Hepatocyte (in vitro differentiated cells): ENCODE measurements at places on chromosomes 6 and 20.

DNA sequence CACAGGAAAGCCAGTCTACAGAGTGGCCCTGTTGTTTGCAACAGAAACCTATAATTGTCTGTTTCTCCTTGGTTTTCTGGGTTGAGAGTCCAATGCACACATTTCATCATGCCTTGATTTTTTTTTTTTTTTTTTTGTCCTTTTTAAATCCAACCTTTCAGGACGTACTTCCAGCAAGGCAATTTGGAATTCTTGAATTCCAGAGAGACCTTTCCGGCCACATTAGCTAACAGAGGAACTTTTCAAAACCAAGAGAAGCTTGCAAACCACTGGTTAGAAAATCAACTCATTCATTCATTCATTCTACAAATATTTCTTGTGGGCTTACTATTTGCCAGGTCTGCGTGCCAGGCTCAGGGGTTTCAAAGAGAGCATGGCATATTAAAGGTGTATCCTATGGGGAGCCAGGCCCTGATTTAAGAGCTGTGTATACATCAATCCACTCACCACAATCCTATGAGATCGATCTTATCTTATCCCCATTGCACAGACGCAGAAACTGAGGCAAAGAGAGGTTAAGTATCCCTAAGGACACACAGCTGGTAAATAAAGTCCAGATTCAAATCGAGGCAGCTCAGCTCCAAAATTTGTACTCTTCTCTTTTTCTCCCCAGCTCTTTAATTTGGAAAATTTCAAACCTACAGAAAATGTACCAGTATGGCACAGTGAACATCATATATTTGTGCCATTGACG is 43.0 kb downstream of the EYA2 start:
- DNase-seq = no peak

GRCh38 chr20:3980260-3981131 is 34.9 kb downstream of the RNF24 start:
- peak; percentile 11 for DNase-seq

DNA sequence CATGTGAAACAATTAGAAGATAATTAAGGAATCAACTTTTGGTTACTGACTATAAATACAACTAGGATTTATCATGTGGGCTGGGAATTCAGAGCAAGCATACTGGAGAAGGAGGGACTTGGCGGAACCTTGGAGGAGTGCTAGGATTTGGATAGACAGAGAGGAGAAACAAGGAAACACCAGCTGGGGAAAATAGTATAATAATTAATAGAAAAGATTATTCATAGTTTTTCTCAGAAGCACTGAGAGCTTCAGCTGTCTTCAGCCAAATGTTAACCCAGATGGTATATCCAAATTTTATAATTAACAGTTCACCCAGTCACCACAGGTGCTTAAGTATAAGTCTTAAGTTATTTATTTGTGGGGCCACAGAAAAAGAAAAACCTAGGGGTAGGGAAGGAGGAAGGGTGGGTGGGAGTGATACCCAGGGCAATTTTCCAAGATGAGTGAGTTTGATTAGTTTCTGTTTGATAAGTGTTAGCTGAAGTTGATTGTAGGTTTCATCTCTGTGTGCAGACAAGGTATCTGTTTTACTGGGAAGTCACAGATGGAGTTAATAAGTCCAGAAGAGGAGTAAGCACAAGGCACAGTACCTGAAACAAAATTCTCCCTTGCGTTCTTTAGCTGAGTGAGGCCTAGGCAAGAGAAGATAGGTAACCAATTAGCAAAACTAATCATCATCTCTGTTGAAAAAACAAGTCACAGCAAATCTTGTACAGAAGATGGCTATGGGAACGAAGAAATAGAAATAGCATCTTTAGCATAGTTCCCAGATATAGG is 175.5 kb downstream of the TFAP2B start:
- DNase-seq = no peak

DNA sequence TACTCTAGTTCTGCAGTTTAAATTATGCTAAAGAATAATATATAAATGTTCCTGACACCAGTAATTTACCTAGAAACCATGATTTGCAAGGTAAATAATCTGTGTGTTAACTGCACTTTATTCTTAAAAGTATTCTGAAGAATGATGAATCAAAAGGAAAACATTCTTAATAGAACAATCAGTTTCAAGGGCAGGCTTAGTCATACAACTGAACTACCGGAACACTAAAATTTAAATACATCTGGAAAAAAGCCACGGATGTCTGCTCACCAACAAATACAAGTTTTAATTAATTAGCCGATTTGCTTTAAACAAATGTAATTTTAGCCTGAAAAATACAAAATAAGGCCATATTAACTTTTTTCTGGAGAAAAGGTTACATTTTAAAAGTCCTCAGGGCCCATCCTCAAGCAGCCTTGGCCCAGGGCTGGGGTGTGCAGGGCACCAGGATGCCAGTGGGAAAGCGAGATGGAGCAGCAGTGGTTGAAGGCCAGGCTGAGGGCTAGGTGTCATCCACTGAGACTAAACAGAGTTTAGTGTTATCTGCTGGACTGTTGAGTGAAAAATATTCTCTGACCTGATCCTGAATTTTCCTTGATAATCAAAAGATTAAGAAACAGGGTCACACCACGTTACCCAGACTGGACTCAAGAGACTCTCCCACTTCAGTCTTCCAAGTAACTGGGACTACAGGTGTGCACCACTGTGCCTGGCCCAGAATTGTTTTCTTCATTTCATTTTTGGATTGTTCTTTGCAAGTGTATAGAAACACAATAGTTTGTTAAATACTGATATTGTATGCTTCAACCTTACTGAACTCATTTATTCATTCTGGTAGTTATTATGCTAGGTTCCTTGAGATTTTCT is 88.2 kb upstream of the DST start:
- peak; percentile 12 for DNase-seq

DNA sequence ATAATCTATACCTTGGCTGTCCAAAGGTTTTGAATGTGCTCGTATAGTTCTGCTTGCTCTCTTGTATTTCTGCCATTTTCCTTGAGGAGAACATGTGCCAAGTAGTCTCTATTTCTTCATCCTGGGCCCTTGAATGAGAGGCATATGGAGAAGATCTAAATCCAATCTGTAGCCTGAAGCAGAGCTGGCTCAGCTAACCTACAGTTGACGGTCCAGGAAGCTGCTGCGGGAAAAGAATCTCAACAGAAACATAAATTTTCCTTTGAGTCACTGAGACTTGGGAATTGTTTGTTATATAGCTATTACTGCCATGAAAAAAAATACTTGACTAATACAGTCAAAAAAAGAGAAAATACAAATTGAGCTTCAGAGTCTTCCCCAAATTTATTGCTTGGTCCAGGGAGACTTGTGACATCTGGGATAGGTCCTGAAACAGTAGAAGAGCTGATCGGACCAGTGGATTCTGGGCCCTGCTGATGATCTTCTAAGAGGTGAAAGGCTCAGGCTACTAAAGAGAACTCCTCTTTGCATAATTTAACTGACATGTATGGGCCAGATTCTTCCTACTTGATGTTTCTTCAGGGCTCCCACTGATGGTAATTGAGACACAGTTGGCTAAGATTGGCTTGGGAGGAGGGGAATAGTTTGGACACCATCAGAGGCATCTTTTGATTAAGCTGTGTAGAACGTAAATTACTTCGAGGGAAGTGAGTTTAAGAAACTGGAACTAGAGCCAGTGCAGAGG is 29.9 kb upstream of the PLCB4 start:
- no peak for DNase-seq

DNA sequence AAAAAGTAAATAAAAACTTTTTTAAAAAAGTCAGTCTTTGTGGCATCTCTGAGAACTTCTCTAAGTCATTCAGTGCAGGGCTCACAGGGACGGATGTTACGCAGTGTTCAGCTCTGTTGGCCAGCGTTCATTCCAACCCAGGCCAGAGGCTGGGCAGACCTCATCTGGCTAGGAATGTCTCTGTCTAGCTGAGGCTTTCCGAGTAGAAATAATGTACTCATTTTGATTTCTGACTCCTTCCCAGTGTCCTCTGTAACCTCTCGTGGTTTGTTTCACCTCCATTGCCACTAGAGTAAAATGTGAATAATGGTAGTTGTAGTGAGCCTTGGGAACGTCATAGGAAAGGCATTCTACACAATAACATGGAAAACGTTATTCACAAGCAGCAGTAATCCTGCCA is 135.1 kb downstream of the TMEM242 start:
- no peak for DNase-seq

GRCh38 chr6:122726649-122727048 is 52.9 kb upstream of the FABP7 start:
- peak; percentile 29 for DNase-seq

GRCh38 chr6:169005166-169005565 is 248.5 kb downstream of the THBS2 start:
- DNase-seq = no peak

- no peak for DNase-seq
Measured at GRCh38 chr6:31268836-31269235, 3.1 kb downstream of the HLA-C start.

DNA sequence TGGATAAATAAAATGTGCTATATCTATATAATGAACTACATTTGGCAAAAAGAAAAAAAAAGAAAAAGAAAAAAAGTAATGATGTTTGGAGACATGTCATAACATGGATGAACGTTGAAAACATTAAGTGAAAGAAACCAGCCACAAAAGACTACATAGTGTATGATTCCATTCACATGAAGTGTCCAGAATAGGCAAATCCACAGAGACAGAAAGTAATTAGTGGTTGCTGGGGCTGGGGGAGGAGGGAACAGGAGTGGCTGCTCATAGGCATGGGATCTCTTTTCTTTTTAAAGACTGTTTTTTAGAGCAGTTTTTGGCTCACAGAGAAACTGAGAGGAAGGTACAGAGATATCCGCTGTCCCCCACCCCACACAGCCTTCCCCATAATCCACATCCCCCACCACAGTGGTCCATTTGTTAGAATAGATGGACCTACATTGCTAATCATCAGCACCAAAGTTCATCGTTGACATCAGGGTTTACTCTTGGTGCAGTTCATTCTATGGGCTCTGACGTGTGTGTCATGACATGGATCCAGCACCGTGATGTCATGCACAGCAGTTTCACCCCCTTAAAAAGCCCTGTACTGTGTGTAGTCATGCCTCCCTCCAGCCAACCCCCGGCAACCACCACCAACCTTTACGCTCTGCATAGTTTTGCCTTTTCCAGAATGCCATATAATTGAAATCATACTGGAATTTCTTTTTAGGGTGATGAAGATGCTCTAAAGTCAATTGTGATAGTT is 240.9 kb upstream of the RREB1 start:
- no peak for DNase-seq

GRCh38 chr6:110398778-110399177 is 16.6 kb downstream of the DDO start:
- no peak for DNase-seq

DNA sequence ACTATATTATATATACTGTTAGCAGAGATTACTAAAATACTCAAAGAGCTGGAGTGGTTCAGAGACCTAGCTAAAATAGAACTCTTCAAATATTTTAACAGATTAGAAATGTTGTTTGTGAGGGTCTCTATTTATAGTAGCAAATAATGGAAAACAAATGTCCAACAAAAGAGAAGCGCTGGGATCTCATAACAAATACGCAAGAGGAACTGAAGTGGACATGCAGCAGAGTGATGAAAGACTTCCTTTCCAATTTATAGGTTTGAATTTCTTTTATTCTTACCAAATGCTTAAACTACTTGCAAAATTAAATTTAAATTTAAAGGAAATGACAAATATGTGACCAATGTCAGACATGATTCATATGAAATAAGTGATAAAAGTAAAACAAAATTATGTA is 49.9 kb downstream of the PIGU start:
- no peak for DNase-seq

GRCh38 chr6:37582306-37582705 is 82.6 kb upstream of the CCDC167 start:
- no peak for DNase-seq

GRCh38 chr6:137804637-137805036 is 62.4 kb upstream of the TNFAIP3 start:
- no peak for DNase-seq

DNA sequence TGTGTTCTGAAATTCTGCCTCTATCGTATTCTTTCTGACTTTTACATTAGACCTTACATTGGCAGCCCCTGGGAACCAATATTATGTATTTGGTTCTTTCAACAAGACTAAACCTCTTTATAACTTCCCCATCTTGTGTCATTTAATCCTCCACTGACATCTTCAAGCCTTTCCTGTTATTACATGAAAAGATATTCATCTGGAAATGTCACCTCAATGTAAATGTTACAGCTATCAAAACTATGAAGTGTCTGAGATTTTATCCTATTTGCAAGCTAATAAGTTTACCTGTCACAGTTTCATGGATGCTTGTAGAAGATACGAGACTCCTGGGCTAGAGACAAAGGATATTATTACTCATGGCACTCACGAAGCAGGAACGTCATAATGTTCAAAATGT is 43.9 kb upstream of the NOX3 start:
- DNase-seq = no peak

GRCh38 chr6:44682280-44682679 is 294.8 kb downstream of the CDC5L start:
- DNase-seq = no peak

DNA sequence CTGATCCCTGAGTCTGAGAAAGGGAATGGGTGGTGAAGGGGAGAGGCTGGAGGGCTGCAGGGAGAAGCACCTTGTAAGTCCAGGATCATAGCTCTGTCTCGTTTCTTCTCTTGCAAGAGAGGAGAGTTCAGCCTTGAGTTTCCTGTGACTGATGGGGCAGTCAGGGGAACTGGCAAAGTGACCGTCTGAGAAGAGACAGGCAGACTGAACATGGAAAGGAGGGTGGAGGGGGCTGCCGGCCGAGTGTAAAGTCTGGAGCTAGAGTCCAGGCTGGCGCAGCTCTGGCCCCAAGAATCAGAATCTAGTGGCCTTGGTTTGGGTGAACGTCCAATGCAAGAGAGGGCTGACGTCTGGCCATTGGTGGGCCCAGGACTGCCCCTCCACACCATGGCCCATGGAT is 72.5 kb downstream of the TCP11 start:
- DNase-seq = no peak

DNA sequence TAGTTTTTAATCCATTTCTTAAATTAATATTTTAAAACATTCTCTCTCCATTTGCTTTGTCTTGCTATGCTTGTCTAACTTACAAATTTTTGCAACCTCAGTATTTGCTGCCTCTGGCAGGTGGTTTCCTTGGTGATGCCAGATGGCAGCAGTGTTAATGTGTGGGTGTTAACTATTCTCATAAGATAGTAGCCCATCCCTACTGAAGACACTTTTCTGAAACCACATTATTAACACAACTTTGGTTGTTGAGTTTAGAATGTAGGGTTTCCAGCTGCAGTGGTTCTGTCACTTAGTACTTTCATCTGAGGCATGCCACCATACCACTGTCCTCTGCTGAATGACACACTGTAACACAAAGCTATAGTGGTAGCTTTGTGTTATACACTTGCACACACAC is 75.1 kb downstream of the MYO6 start:
- no peak for DNase-seq

- no peak for DNase-seq
Measured at GRCh38 chr20:1462834-1463233, 3.8 kb downstream of the NSFL1C start.

- DNase-seq = no peak
Measured at GRCh38 chr6:142696123-142697000, 248.6 kb downstream of the HIVEP2 start.

DNA sequence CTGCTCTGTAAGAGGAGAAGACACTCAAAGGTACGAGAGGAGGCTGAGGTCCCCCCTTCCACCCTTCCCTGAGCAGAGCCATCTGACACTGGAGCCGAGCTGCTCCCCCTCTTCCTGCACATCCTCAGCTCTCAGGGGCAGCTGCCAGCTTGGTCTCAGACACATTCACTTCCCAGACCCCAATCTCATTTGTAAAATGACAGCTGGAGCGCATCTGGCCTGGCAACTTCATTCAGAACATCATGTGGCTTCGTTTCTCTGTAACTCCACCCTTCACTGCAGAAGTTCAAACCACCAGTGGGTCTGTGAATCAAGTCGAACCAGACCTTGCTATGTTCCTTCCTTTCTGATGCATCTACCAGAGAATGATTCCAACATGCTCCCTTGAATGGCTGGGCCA is 145.6 kb upstream of the CDH4 start:
- no peak for DNase-seq
